ENCODE measurements at places on chromosomes 7 and 10.

DNA sequence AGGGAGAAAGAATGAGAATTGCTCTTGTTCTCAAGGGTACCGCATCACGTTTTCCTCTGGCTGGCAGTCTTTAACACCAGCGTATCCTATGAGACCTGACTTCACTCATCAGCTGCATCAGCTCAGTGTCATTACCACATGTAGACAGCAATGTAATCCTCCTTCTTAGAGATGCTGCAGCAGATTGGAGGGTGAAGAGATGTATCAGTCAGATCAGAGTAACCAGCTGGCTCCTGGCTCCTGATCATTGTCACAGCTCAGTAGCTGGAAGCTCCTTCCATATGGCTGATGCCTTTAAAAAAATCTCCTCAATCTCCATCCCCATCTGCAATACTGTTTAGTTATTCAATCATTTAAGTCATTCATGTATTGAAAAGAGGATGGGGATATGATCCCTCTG lies 39.7 kb upstream of the EPHB6 start:
- no peak for DNase-seq

DNA sequence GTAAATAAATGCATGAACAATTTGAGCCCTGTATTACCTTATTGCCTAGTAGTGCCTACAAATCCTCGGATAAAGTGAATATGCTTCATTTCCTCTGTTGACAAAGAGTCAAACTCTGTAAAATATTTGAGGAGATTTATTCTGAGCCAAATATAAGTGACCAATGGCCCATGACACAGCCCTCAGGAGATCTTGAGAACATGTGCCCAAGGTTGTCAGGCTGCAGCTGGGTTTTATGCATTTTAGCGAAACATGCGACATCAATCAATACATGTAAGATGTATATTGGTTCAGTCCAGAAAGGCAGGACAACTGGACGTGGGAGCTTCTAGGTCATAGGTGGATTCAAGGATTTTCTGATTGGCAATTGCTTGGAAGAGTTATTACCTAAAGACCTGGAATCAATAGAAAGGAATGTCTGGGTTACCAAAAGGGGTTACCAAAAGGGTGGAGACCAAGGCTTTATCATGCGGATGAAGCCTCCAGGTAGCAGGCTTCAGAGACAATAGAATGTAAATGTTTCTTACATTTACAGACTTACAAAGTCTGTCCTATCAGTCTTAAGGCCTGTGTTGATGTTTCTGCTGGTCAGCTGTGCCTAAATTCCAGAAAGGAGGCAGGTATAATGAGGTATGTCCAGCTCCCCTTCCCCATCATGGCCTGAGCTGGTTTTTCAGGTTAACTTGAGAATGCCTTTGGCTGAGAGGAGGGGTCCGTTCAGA lies 220.1 kb upstream of the FZD1 start:
- no peak for DNase-seq

- DNase-seq, result no peak
Measured at GRCh38 chr10:128167926-128168520, 41.8 kb upstream of the MKI67 start.

- no peak for DNase-seq
Measured at GRCh38 chr7:45237788-45238461, 80.3 kb downstream of the RAMP3 start.

DNA sequence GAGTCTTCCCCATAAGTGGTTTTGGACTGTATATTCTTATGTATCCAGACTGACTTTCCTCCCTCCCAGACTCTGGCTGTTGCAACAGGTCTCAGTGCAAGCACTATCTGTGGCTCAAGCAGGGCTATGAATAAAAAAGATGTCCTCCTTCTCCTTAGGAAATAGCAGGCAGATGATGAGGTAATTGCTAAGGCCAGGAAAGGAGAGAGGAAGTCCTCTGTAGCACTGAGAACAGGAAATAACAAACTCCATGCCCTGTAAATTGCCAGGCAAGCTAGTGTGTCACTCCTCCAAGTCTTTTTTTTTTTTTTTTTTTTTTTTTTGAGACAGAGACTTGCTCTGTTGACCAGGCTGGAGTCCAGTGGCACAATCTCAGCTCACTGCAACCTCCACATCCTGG lies 900.1 kb downstream of the TYW1 start:
- no peak for DNase-seq

GRCh38 chr10:590721-591120 lies 98.7 kb downstream of the DIP2C start:
- no peak for DNase-seq

DNA sequence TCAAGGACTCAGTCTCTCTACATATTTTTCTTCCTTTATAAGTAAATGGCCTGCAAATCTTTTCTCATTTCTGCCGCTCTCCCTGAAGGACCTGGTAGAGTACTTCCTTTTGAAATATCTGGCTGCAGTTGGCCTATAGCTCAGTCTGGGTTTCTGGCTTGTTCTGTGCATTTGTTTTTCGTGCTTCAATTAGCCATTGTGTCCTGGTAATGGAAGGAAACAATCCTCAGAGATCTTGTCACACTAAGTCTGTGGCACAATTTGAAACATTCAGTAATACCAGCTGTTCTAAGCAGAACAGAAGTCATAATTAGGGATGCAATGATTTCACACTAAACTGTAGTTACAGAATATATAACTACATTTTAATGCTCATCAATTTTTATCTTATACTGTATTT lies 545.0 kb downstream of the NRG3 start:
- no peak for DNase-seq

DNA sequence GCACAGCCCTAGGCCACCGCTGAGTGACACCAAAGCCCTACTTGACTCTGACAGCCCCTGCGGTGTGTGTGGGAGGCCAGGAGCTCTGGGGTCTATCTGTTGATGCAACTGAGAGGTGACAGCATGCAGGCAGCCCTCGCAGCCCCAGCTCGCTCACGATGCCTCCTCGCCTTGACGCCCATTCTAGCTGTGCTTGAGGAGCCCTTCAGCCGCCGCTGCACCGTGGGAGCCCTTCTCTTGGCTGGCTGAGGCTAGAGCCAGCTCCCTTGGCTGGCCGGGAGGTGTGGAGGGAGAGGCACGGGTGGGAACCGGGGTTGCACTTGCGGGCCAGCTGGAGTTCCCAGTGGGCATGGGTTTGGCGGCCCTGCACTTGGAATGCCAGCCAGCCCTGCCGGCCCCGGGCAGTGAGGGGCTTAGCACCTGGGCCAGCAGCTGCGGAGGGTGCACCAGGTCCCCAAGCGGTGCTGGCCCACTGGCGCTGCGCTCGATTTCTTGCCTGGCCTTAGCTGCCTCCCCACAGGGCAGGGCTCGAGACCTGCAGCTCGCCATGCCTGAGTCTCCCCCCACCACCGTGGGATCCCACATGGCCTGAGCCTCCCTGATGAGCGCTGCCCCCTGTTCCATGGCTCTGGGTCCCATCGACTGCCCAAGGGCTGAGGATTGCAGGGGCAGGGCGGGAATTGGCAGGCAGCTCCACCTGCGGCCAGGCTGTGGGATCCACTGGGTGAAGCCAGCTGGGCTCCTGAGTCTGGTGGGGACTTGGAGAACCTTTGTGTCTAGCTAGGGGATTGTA lies 31.6 kb upstream of the POM121L12 start:
- DNase-seq, result no peak

Measured in progenitor cell of endocrine pancreas (in vitro differentiated cells).